ENCODE measurements at places on chromosomes 2 and 18. TPM values are rescaled to one million over a fixed set of nuclear protein-coding genes. Genes with fewer than 3 reads are reported as not detected.

DNA sequence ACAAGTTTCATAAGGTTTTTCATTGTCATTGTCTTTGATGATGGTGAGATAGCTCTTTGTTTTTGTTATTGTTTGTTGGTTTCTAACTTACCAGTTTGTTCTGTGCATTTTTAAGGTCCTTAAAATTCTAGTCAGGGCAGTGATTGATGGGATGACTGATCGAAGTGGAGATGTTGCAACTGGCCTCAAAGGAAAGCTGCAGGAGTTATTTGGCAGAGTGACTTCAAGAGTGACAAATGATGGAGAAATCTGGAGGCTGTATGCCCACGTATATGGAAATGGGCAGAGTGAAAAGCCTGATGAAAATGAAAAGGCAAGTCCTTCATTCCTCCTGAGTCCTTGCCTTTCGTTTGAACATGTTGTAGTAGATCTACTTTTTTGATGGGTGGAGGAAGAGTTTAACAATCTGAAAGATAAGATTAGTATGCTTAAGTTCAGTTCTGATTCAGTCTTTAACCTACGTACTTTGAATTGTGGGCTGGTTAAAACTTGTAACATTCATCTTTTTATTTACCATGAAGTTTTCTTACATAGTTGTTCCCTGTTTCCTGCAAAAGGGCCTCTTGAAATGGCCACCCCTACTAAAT, 135.8 kb upstream of the LTBP1 start:
- DNase-seq = peak; percentile 12

- no peak for DNase-seq
Measured at GRCh38 chr18:33427549-33427948, 13.0 kb downstream of the CCDC178 start.

DNA sequence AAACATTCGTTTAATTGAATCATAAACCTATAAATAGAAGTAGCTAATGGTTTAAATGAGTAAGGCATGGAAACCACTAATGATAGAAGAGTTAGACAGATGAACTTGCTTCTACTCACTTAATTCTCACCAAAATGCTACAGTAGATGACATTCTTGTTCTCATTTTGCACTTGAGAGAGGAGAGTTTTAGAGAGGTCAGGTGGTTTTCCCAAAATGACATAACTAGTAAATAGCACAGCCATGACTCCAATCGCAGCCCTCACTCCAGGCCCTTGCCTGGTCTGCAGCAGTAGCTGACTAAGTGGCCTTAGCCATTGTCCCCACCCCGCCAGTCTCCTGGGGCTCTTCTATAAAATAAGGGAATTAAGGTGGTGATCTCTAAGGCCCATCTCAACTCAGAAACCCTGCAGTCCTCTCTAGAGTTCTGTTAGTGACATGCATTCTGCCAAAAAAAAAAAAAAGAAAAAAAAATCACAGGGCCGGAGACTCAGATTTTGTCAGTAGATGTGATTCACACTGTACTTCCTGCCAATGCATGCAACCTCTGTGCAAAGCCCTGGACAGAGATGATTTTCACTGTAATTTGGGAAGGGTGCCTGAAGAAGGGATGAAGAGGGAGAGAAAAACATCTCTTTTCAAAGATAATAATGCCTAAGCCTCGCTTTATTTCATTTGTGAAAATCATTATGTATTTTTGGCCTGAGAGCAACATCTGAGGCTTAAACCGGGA, 221.8 kb downstream of the ANAPC1 start:
- peak; percentile 76 for DNase-seq

The LHCGR gene
- not detected for total RNA-seq

The FKBP1B gene
- 6.6 TPM for total RNA-seq

The BOLL gene
- not detected for total RNA-seq

The KCNG2 gene
- total RNA-seq = not detected

The ANKRD30B gene
- total RNA-seq = 0.57 TPM

The LTBP1 gene
- total RNA-seq = 9.2 TPM

Data from M059J (cell line).